ENCODE measurements at places on chromosomes 3 and 15. TPM values are rescaled to one million over a fixed set of nuclear protein-coding genes. Genes with fewer than 3 reads are reported as not detected.

The RYK gene
- total RNA-seq: 33.6 TPM

The PLSCR4 gene
- total RNA-seq: 4.4 TPM

The SLC22A14 gene
- not detected for total RNA-seq

The MYRIP gene
- total RNA-seq: not detected

The GRM2 gene
- total RNA-seq: 0.11 TPM

The PP2D1 gene
- total RNA-seq: not detected

The FSIP1 gene
- total RNA-seq: 0.51 TPM

The GOLGA8J gene
- not detected for total RNA-seq

The C3orf62 gene
- 2.0 TPM for total RNA-seq

The CKMT1A gene
- 2.7 TPM for total RNA-seq

The MYO5A gene
- 30.0 TPM for total RNA-seq

The GOLGA6L9 gene
- 3.5 TPM for total RNA-seq

The CKMT1B gene
- total RNA-seq: 4.8 TPM

The EFHB gene
- total RNA-seq: 0.39 TPM

The MST1 gene
- total RNA-seq: 1.6 TPM

The LRRC58 gene
- total RNA-seq: 15.9 TPM

The OR5K2 gene
- total RNA-seq: not detected

The OXNAD1 gene
- 10.1 TPM for total RNA-seq

The CCRL2 gene
- 0.15 TPM for total RNA-seq

The RAD51 gene
- 20.8 TPM for total RNA-seq

The IL17RB gene
- 0.83 TPM for total RNA-seq

The ASB14 gene
- total RNA-seq: not detected

The HTR3E gene
- not detected for total RNA-seq

The SUSD5 gene
- 3.8 TPM for total RNA-seq

The LMCD1 gene
- 75.6 TPM for total RNA-seq

The LRRC49 gene
- 5.3 TPM for total RNA-seq

The SLC6A1 gene
- total RNA-seq: not detected

The CHRD gene
- total RNA-seq: 0.12 TPM

Data from A549 treated with DMSO at 1 μM for 4 hours (cell line).